Prostate gland (tissue), 2 donors: ENCODE measurements at places on chromosomes 4 and X.

DNA sequence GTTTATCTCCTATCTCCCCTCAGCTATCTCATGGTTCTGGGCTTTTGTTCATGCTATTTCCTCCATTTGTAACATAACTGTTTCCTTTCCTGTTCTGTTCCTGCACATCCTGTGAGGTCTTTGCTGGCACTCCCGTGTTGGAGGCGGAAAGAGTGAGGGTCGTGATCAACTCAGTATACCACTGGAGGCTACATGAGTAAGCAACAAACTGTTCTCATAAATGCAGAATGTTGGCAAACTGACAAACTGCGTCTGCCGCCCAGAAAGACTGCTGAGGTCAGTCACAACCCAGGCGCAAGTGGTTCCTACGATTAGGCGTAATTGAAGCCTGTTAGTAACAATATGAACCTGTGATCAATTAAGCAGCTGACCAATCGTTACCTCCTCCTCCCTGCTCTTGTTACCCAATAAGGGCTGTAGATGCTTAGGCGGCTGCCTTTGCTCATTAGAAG, 48.8 kb downstream of the C4orf33 start:
- DNase-seq = no peak

GRCh38 chrX:111483135-111483534, 28.3 kb upstream of the SERTM2 start:
- no peak for DNase-seq

DNA sequence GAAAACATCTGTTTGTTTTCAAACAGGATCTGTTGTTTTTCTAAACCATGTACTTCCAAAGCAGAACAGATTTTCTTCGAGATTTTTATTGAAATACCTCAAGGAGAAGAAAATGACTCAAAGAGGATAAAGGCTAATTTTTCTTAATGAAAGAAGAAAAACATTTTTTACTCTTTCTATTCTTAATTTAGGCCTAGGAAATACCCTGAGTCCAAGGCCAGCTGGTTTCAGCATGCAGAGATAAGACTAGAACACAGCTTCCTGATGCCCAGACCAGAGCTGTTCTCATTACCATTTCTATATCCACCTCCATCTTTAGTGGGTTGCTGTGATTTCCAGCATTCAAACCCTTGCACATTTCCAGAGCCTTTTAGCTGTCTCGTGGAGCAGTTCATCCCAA, 18.3 kb downstream of the GAB1 start:
- DNase-seq = no peak

GRCh38 chr4:4875147-4875546, 15.7 kb downstream of the MSX1 start:
- DNase-seq = no peak

- DNase-seq = peak; percentile 83
Observed at GRCh38 chr4:73653695-73654106, 33.5 kb upstream of the RASSF6 start.
